ENCODE measurements at places on chromosomes 3 and 15.

GRCh38 chr3:161081633-161082032 is 23.5 kb downstream of the B3GALNT1 start:
- DNase-seq, result no peak

GRCh38 chr3:190620886-190621608 is 107.2 kb downstream of the IL1RAP start:
- DNase-seq, result peak; percentile 26

DNA sequence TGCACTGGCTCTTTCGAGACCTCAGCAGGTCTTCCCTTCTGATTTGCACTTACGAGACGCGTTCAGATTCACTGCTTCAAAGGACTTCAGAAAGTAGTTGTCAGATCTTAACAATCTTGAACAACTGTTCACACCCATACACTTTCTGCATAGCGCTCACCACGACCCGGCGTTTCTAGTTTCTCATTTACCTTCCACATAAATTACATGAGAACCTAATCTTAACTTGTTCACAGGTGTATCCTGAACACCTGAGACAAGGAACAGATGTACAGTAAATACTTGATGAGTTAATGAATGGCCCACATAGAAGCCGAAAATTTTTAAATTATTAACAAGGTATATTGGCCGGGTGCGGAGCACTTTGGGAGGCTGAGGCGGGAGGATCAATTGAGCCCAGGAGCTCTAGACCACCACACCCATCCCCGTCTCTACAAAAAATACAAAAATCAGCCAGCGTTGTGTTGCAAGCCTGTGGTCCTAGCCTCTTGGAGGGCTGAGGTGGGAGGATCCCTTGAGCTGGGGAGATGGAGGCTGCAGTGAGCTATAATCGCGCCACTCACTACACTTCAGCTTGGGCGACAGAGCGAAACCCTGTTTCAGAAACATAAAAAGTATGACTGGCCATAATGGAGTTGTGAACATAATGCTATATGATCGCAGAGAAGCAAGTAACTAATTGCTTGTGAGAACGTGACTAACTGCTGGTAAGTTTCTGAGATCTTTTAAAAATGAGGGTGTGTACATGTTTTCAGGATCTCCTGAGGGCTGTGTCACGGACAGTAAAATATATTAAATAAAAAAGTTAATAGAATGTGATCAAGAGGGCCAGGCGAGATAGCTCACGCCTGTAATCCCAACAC is 984 bp upstream of the SMARCC1 start:
- DNase-seq, result no peak

DNA sequence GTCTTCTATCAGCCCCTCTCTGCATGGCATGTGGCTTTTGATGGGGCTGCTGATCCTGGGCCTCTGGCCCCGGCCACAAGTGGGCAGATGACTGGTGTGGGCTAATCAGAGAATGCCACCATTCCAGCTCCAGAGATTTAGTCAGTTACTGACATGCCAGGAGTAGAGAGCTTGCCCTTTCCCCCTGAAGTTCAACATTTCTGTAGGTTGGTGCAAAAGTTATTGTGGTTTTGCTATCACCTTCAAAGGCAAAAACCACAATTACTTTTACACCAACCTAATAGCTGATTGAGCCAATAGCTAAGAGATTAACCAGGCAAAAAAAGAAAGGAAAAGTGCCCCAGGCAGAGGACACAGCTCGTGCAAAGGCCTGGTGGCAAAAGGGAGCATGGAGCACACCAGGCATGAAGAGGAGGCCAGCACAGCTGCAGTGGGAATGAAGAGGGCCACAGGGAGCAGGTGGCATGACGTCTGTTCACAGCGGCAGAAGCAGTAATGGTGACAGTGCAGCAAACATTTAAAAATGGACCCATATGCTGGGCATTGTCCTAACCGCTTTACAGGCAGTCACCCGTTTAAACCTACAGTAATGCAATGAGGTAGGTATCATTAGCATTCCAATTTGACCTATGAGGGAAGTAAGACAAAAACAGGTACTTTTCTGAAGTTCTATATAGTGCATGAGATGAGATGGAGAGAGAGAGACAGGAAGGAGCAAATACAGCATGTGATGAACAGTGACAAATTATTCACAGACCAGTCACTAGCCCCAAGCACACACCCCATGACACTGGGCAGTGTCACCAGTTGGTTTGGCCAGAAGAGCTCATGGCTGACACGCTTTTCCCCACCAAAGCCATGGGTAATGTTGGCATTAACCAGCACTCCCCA is 373.0 kb upstream of the PROK2 start:
- DNase-seq, result no peak

- no peak for DNase-seq
These were observed 156.8 kb downstream of the TBC1D5 start for GRCh38 chr3:17585394-17586325.

DNA sequence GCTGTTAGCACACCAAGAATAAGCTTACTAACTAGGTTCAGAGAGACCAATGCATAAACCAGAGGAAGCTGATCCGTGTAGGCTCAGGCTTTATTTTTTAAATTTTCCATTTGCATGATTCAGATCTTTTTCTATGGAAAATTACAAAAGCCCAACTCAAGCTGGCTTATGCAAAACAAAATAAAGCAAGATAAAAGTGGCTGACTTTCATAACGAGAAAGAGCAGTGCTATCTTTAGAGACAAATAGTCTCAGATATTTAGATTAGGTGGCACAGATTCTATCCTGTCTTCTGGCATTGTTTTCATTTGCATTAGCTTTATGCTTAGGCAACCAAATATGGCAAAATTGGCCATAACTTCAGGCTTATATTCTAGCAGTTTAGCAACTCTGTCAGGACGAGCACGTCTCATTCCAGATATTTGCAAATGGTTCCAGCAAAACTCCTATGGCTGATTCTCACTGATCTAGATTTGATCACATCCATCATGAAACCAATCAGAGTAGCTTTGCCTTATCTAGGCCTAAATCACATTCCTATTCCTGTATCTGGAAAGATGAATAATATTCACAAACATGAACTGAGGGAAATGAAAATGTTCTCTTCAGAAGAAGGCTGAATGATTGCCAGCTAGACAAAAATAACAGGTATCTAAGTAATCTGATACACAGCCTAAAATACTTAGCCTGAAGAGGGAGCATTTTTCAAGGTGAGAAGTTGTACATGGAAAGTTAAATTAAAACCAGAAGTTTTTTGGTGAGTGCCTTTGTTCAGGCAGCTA is 216.4 kb upstream of the DPPA4 start:
- DNase-seq, result no peak

DNA sequence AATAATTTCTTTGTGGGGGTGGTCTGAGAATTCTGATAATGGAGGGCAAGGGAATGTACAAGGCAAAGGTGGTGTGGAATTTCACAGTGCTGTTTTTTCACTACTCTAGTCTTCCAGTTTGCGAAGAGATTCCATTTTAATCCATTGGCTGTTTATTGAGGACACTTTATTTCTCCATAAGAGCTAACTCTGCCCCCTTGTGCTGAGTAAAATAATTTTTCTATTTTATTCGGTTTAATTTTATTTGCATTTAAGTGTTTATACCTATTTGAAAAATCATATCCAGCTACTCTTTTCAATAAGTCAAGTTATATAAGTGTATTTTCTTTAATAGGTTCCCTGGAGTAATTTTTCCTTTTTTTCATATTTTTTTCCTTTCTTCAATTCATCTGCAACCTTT is 840.1 kb downstream of the TUSC7 start:
- no peak for DNase-seq

- DNase-seq, result no peak
These were observed 442.7 kb upstream of the NR2F2 start for GRCh38 chr15:95887666-95888390.

- no peak for DNase-seq
These were observed 742.4 kb downstream of the NAALADL2 start for GRCh38 chr3:175601521-175601920.

DNA sequence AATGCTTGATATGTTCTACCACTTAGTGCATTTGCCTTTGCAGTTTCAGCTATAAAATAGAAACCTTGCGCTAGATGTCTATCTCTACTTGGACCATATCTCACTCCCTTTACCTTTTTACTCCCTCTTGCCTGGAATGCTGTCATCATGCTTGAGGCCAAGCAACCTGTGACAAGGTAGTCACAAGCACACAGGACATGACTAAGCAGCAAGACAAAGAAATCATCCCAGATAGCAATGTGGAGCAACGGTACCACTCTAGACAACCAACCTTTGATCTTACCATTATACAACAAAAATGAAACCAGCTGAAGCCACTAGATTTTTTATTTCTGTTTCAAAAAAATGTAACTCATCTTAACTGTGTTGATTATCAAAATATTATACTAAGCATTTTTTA is 50.5 kb upstream of the SPSB4 start:
- no peak for DNase-seq
